ENCODE measurements at places on chromosomes 7 and 10. TPM values are rescaled to one million over a fixed set of nuclear protein-coding genes. Genes with fewer than 3 reads are reported as not detected.

The STEAP1B gene
- total RNA-seq, result 5.4 TPM

- DNase-seq, result no peak
Measured at GRCh38 chr7:152590481-152590880, 85.5 kb downstream of the XRCC2 start.

GRCh38 chr7:37390114-37390513, 58.5 kb downstream of the ELMO1 start:
- no peak for DNase-seq

The PTF1A gene
- not detected for total RNA-seq

- DNase-seq, result no peak
Measured at GRCh38 chr10:123421461-123421860, 244.7 kb upstream of the GPR26 start.

DNA sequence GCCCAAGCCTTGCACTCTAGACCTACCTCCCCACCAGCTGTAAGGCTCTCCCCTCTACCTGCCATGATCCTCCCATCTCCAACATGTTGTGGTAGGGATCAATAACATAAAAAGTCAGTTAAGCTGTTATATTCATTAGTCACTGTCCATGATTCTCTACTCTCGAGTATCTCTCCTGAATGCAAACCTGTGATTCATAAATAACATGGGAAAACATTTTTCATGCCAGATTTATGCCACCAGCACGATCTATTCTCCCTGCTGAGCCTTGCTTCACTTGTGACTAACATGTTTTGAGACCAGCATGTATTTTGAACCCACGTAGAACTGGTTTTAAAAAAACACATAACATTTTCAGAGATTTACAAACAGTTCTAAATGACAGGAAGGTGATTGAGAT, 30.3 kb downstream of the TMEM168 start:
- DNase-seq, result no peak

GRCh38 chr7:55593172-55593514, 20.8 kb upstream of the VOPP1 start:
- DNase-seq, result no peak

The ASAH2 gene
- total RNA-seq, result 5.7 TPM

The SVIL gene
- 10.8 TPM for total RNA-seq

Measured in NCI-H460 (cell line).